ENCODE measurements at places on chromosomes 16 and 17.

- no peak for DNase-seq
Measured at GRCh38 chr17:14330492-14330962, 29.6 kb downstream of the HS3ST3B1 start.

DNA sequence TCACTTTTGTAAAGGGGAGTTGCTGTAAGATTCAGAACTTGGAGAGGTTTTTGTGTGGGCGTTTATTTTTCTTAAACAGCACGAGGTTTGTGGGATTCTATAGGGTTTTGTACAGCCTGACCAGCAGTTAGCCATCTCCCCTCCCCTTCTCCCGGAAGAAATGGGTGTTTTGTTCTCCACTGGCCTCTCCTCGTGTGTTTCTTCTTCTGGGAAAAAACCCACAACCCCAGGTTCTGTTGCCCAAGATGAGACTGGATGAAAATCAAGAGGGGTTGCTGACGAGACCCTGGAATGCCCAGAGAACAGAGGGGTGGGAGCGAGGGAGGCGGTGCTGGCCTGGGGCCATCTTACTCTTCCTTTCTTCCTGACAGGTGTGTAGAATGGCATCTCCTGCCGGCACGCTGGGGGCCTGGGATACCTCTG is 186.1 kb downstream of the MSI2 start:
- DNase-seq = no peak

DNA sequence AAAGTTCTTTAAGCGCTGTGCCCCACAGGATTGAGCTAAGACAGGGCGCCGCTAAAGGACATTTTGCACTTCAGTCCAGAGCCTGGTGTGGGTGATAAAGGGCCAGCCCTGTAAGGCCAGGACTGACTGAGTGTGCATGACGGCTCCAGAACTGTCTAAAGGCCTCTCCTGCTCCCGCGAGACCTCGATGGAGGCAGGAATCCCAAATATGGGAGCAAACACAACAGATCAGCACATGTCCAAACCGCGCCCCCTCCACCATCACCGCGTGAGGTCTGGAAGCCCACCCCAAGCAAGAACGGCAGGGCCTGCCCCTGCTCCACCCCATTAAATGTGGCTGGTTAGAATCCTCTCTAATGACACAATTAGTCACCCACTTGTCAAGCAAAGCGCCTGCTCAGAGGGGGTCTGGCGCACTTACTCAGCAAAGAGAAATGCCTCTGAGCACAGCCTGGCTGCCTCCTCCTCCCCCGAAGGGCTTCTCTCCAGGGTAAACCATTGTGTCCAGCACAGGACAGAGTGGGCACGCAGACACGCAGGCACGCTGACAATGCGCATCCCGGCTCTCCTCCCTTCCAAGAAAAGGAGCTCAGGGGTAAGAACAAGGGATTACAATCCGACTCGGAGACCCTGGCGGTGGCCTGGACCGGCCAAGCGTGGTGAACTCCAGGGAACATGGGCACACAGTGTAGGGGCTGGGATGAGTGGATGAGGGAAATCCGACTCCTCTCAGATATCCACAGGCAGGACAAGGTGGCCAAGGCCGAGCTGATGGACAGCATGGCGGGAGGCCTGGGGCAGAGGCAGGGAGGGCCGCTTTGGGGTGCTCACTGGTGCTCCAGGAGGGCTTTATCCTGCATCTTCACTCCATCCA is 1.5 kb downstream of the MXRA7 start:
- no peak for DNase-seq

GRCh38 chr17:48791128-48792032 is 25.6 kb downstream of the TTLL6 start:
- no peak for DNase-seq

DNA sequence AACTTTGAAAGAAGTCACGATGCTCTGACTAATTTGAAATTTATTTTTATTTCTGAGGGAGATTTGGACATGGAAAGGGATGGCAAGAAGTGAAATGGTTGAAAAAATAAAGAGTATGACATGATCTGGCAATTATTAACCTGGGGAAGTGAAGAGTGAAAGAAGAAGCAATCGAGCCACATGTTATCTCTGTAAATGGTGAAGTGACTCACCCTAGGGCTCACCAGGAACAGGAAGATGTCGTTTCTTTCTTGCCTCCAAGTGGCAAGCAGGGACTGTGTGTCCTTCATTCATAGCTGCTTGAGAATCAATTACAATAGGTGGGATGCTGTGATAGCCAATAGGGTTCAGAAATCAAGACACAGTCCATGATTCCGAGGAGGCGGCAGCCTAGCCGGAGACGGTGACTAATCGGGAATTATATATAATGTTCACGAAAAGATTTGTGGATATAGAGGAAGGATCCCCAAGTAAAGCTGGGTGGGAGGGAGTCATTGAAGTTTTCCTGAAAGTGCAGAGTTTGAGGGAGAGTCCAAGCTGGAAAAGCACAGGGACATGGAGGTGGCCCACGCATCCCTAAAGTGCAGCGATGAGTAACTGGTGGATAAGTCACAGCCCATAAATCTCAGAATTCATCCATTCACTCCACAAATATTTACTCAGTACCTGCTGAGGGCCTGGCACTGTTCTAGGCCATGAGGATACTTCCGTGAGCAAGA is 18.2 kb upstream of the KRT20 start:
- DNase-seq = no peak

DNA sequence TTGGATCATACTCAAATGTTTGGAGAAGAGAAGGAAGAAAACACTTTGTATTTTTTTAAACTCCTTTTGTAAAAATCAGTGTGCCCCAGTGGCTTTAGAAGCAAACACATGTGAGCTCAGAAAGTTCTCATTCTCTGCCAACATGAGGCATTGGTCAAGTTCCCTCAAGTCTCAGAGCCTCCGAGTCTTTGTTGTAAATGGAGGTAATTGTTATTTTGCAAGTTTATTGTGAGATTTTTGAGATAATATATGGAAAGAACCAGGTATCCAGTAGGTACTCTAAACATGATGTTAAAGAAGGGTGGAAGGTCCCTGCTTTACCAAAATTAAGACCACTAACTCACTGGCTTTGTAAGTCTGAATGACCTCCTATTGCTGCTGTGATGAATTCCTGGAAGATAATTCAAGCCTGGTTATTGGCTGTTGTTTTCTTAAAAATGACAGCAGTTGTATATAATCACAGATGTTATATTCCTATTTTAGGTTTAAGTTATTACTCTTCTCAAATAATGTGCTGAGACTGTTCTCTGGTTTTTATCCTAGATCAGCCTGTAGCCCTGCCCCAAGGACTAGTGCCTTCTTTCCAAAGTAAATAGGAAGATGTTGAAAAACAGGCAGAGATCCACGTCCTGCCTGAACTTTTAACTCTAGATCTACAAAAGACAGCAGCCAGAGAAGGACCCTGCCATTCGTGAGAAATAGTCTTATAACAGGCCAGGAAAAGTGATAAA is 2.4 kb downstream of the HLF start:
- no peak for DNase-seq

GRCh38 chr17:32755045-32755805 is 121.7 kb downstream of the MYO1D start:
- no peak for DNase-seq

DNA sequence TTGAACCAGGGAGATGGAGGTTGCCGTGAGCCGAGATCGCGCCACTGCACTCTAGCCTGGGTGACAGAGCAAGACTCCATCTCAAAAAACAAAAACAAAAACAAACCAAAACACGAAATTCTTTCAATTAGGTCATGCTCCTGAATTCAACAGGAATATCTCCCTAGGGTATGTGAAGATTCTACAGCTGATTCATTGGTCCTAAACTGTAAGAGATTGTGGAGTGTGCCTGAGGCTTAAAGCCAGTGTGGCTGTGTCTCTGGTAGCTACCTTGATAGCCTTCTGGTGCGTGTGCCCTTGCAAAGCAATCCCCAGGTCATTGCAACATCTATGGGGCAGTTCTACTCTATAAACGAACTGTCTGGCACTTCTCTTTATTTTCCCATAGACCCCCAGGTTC is 48.4 kb downstream of the USP43 start:
- no peak for DNase-seq

DNA sequence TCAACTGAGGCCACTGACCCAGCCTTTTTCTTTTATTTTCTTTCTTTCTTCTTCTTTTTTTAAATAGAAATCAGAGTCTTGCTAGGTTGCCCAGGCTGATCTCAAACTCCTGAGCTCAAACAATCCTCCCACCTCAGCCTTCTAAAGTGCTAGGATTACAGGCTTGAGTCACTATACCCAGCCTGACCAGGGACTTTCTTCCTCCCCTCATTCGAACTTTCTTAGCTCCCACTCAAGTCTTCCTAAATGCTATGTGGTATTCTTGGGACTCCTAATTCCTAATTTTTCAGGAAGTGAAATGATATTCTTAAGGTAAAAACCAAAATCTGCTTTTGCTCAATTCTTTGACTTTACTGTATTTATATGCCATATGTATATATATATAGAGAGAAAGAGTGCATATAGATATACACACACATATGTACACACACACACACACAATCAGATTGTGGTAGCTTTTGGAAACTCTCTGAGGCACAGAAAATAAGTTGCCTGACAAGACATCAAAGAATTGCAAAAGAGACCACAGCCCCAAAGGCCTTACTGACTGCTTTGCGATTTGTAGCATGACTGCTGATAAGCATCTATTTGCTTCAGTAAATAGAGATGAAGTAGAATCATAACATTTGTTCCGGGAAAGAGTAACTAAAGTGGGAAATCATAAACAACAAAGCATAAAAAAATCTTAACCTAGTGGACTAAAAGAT is 9.5 kb upstream of the AMZ2 start:
- DNase-seq = no peak

DNA sequence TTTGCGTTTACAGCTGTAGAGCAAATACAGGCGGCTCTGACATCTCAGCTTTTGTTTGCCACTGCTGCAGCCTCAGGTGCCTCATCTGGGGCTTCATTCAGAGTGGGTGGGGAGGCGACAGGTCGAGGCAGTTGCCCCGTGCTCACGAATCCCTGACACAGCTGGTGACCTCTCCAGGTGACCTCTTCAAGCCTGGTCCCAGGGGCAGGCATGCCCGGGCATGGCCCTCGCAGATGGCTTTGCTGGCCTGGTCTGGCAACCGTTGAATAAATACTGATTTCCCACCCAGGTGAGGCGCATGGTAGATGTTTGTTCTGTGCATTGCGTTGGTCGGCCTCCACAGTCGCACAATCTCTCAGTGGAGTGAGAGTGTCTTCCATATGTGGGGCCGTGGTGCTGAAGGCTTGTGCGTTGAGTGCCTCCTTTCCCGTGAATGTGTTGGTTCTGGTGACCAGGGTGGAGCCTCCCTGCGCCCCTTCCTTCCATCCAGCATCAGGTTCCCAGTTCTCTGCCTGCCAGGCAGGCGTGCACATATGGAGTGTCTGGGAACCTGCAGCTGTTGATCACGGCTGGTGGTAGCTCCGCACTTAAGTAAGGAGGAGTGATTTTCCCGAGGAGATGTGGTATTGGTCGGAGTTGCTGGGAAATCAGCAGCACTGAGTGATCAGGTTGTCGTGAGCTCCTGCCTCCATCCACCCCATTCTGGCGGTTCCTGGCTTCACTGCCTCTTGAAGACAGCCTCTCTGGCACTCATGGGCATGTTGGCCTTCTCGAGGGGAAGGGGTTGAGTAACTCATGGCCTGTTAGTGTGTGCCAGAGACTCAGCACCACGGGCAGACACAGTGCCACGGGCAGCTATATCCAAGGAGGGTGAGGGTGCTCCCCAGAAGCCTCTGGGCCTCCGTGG is 149.7 kb downstream of the RPTOR start:
- no peak for DNase-seq

All from activated T-cell treated with anti-CD3 and anti-CD28 coated beads, Interleukin-2, amount 50 U/mL, for 1 hour (primary cell).